ENCODE measurements at places on chromosomes 5 and 9. TPM values are rescaled to one million over a fixed set of nuclear protein-coding genes. Genes with fewer than 3 reads are reported as not detected.

DNA sequence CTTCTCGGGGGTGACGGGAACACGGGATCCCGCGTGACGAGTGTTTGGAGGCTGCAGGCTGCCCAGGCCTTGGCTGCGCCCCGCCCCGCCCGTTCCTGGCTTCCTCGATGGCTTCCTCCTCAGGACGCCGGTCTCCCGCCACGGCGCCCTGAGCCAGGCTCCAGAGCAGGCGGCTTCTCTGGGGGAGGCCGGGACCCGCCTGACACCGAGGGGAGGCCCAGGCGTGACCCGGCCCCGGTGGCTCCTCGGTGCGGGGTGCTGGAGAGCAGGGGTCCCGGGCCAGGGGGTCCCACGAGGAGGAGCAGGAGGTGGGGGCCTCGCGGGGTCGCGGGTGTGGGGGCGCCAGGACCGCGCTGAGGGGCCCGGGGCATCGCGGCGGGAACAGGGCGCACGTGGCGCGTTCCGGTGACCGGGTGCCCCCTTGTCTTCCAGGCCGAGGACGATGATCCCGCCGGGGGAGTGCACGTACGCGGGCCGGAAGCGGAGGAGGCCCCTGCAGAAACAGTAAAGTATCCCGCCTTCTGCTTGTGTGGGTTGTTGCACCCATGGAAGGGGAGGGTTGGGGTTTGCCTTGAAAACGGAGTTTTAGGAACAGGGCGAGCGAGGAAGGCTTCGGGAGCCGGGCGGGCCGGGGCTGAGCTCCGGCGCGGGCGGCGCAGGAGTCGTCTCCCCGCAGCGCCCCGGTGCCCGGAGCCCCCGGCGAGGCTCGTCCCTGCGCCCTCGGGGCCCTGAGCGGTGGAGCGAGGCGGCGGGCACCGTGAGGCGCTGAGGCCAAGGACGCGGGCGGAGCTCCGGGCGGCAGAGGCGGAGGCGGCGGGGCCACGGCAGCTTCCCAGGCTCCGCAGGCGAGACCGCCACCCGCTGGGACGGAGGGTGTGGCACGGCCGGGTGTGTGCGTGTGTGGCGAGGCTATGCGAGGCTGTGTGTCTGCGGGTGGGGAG, 22.2 kb downstream of the AHRR start:
- DNase-seq: no peak

MEIKIN gene
- not detected for total RNA-seq

DNA sequence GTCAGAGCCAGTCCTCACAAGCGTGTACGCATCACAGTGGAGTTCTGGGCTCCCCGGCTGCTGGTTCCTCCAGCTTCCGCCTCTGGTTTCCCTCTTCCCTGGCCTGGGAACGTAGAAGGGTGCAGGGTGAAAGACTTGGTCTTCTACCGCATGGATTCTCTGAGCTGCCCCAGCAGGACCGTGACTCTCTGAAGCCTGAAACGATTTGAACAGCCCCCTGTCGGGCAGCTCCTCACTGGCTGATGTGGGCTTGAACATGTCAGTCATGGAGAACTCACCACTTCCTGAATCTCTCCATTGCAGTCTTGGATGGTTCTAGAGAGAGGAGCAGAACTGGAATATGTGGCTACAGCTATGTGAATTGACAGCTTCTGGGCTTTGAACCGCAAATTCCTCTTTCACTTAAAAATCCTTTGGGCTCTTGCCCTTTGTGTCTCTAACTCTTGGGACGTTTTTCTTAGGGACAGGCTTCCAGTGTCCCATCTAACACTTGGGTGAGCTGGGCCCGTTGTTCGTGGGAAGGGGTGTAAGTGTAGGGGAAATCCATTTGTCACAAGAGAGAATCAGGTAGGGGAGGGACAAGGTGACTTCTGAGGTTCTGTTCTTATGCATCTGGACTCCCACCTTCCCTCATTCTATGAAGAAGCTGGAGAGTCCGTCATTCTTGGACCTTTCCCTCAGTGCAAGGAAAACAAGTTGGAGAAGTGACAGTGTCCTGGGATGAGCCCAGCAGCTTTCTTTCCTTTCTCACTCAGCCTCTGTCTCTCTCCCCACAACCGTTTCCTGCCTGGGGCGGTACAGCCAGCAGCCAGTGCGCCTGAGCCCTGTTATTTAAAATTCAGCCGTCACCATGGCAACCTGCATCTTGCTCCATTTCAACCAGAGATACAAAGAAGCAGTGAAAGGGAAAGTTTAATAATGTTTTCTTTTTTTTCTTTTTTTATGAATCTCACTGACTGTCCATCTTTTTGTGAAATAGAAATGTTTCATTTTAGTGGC, 84.7 kb downstream of the PTTG1 start:
- peak; percentile 15 for DNase-seq

DNA sequence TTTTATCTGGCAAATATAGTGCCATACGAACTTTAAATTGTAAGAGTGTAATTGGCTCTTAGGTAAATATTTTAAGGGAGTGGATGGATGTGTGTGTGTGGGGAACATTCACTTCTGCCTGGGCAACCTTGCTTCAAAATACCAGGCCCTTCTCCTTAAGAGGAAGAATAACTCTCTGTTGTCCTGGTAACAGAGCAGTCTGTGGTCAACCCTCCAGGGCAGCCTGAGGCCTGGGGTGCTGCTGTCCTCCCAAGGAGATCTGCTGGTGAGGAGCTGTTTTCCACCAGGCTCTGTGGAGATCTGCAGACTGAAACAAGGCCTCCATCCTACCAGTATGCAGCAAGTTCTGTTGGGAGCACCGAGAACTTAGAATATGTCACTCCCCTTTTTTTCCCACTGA, 325.2 kb downstream of the PSAT1 start:
- DNase-seq: no peak

PCDHGC4 gene
- 6.8 TPM for total RNA-seq

- no peak for DNase-seq
Measured at GRCh38 chr9:5479994-5480694, 29.8 kb downstream of the CD274 start.

DNA sequence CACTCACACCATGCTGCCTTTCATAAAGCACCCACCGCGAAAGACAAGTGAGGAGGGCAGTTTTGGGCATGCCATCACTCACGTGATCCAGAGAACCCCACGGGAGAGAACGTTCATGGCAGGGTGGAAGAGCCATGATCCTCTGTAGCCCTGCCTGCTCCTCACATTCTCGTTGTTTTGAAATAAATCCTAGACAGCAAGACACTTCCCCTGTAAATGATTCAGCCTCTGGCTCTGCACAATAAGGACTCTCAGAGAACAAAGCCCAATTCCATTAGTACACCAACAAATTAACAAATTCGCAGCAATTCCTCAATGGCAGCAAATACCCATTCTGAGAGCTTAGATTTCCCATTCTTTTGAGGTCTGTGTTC, 71.5 kb downstream of the WNK2 start:
- DNase-seq: no peak

LHX6 gene
- 2.2 TPM for total RNA-seq

DNA sequence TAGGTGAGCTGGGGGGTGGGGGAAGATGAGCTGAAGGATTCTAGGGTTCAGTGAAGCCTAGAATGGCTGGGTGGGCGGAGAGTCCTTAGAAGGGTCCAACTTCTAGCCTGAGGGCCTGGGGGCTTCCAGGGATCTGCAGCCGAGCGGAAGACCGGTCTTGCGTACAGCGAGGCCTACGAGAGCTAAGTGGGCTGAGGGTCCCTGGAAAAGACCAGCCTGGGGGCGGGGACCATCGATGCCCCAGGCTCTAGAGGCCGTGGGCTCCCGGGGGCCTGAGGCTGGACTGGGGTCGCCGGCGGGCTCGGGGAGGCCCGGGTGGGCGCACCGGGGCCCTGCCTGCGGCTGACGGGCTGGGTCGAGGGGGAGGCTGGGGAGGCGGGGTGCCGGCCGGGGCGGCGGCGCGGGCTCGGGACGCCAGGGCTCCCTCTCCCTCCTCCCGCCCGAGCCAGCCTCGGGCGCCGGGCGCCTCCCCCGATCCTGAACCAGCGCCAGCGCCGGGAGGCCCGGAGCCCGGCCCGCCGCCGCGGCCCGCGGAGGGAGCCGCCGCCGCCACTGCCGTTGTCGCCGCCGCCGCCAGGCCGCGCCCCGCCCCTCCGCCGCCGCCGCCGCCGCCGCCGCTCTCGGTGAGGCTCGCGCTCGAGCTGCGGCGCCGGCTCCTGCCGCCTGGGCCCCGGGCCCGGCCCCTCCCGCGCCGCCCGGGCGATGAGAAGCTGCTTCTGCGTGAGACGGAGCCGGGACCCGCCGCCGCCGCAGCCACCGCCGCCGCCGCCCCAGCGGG, at the start of gene MVB12B:
TSS of gene MVB12B (plus strand) at position 602 of the 778 bp plus-strand sequence. CDS start at position 703, 101 bp downstream.
- DNase-seq: no peak

GRCh38 chr9:73841018-73841417, 656.1 kb upstream of the RORB start:
- no peak for DNase-seq

MSX2 gene
- total RNA-seq: 11.3 TPM

GRCh38 chr5:151737431-151737830, 21.0 kb downstream of the ATOX1 start:
- no peak for DNase-seq

- DNase-seq: no peak
Measured at GRCh38 chr5:150703762-150704161, 2.9 kb upstream of the RBM22 start.

PTGS1 gene
- total RNA-seq: 98.8 TPM

MLANA gene
- not detected for total RNA-seq

All from urinary bladder (tissue), 4 donors.